ENCODE measurements at places on chromosomes 3 and 15.

- H3K4me3 ChIP-seq = no peak overlapping the region
- no peaks in the 10 kb centered on the region for H3K36me3 ChIP-seq
- H3K27ac ChIP-seq = no peak overlapping the region
- peaks cover 2% of the 10 kb centered on the region for H3K4me1 ChIP-seq
- DNase-seq = no peak
Observed at GRCh38 chr3:69443457-69443920, 57.6 kb upstream of the FRMD4B start.

DNA sequence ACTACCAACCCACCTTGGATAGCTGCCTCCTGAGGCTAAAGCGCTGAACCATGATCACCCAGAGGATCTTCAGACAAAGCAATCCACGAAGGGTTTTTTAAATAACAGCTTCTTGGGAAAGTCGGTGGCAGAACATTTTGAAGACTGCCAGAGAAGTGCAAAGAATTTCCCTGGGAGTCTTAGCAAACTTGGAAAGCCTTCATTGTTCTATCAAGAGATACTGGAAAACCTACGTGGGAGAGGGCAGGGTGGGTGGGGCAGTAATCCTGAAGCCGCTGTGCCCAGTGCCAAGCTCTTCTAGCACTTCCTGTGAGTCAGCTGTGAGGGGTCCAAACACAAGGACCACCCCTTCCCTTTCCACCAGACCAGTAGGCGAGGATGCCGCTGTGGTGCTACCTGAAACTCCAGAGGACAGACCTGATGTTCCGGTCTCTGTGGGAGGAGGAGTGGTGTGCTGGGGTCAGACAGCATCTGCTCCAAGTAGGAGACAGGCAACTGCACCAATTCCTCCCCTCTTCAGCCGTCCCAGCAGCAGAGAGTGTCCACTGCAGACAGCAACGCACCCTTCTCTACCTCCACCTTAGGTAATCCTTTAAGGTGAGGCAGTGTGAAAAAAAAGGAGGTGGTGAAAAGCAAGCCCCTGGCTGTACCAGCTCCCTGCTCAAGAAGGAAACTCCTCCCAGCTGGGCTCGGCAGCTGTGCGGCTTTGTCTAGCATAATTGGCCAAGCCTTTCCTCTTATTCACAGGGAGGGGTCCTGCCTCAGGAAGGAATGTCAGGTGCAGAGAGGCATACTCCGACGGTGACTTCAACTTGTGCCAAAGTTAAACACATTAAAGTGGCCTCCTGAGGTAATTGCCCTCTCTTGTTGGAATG lies 99.0 kb downstream of the TMCC1 start:
- H3K27me3 ChIP-seq = no peaks in the 10 kb centered on the region
- DNase-seq = no peak
- H3K4me3 ChIP-seq = peak overlapping the region; percentile 16
- peaks cover 19% of the 10 kb centered on the region for H3K4me1 ChIP-seq

DNA sequence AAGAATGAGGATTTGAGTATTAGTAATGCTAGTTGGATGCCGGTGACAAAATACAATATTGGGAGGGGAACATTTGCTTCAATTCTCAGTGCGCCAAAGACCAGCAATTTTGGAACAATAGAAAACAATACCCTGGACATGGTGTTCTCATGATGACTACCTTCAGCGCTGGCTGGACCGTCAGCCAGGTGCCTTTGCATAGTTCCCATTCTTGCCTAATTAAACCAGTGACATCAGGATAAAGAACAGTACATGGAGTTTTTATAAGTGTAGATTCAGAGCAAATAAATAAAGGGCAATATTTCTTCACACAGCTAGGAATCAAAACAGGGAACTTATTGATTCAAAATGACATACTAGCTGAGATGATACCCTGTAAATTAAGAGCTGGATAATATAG lies 404.8 kb upstream of the RORA start:
- no peak overlapping the region for H3K27ac ChIP-seq
- H3K36me3 ChIP-seq = no peaks in the 10 kb centered on the region
- H3K27me3 ChIP-seq = peaks cover 5% of the 10 kb centered on the region
- DNase-seq = no peak
- H3K4me1 ChIP-seq = no peaks in the 10 kb centered on the region

DNA sequence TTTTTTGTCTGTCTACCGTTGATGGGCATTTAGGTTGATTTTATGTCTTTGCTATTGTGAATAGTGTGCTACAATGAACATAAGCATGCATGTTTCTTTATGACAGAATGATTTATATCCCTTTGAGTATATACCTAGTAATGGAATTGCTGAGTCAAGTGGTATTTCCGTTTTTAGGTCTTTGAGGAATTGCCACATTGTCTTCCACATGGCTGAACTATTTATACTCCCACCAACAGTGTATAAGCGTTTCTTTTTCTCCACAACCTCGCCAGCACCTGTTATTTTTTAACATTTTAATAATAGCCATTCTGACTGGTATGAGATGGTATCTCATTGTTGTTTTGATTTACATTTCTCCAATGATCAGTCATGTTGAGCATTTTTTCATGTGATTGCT lies 89.6 kb upstream of the GALNT15 start:
- DNase-seq = no peak
- H3K4me1 ChIP-seq = no peaks in the 10 kb centered on the region
- H3K36me3 ChIP-seq = no peaks in the 10 kb centered on the region

- no peaks in the 10 kb centered on the region for H3K36me3 ChIP-seq
- no peaks in the 10 kb centered on the region for H3K27me3 ChIP-seq
- no peak for DNase-seq
- no peak overlapping the region for H3K27ac ChIP-seq
Observed at GRCh38 chr3:153896197-153896596, 225.0 kb upstream of the ARHGEF26 start.

- DNase-seq = no peak
- H3K27ac ChIP-seq = no peak overlapping the region
- H3K4me1 ChIP-seq = no peaks in the 10 kb centered on the region
- no peaks in the 10 kb centered on the region for H3K36me3 ChIP-seq
- no peak overlapping the region for H3K4me3 ChIP-seq
Observed at GRCh38 chr3:35946121-35946853, 307.0 kb downstream of the ARPP21 start.

DNA sequence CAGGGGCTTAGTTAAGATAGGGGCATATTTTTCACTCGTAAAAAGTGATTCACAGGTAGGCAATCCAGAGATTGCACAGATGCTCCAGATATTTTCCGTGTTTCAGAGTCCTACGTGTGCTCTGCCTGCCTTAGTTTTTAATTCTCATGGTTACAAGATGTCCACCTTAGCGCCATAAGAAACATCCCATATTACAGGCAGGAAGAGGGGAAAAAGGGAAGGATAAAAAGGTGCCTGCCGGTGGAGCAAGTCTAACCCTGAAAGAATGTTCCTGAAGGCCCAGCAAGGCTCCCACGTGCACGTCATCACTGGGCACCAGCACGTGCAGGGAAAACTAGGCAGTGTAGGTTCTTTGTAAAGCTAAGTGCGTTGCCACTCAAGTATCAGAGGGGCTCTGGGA lies 10.1 kb upstream of the MOBP start:
- no peaks in the 10 kb centered on the region for H3K4me1 ChIP-seq
- H3K27me3 ChIP-seq = peaks cover 13% of the 10 kb centered on the region
- H3K4me3 ChIP-seq = no peak overlapping the region
- no peak overlapping the region for H3K27ac ChIP-seq

DNA sequence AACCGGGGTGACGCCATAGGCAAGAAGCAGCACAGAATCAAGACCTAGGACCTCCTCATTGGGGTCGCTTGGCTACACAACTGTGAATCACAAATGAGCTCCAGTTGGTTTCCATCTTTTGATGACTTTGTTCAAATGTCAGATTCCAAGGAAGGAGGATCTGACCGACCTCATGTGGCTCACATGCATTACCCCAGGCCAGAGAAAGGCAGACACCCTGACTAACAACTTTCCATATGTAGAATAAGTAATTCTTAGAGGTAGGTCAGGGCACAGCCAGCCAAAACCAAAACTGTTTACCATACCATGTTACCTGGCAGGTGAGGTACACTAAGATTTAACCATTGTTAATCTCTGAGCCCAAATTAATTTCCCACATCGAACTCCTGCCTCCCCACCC lies 96.5 kb downstream of the CCNL1 start:
- no peak for DNase-seq
- no peak overlapping the region for H3K4me3 ChIP-seq
- H3K27me3 ChIP-seq = no peaks in the 10 kb centered on the region

GRCh38 chr3:110015231-110015963 lies 678.1 kb upstream of the DPPA4 start:
- no peaks in the 10 kb centered on the region for H3K36me3 ChIP-seq
- no peak for DNase-seq

GRCh38 chr3:81752604-81753003 lies 8.8 kb downstream of the GBE1 start:
- H3K36me3 ChIP-seq = peaks cover 38% of the 10 kb centered on the region
- no peak overlapping the region for H3K4me3 ChIP-seq
- H3K27ac ChIP-seq = no peak overlapping the region
- no peak for DNase-seq
- H3K4me1 ChIP-seq = no peaks in the 10 kb centered on the region

DNA sequence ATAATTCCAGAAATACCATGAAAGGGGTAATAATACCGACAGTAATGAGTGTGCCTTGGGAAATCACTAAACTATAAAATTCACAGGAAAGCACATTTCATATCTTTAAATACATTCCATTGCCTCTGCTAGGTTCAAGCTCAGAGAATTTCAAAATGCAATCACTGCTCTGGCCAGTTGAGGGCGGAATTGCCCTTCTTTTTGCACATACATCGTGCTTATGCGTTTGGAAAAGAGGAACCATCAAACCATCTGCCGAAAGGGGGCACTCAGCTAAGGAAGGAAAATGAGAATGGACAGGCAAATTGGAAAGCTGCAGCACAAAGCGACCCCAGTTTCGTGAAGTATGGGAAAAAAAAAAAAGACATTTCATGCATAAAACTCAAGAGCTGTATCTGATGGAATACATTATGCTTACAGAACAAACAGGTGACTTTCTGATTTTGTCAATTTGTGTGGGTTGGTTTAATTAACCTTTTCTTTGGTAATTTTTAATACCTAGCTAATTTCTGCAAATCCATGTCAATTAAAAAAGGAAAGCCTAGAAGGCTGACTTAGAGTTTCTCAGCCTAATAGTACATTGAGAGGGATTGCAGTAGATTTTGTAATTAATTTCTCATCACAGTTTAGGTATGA lies 61.4 kb downstream of the TUSC7 start:
- no peak overlapping the region for H3K27ac ChIP-seq
- no peaks in the 10 kb centered on the region for H3K36me3 ChIP-seq
- peak; percentile 16 for DNase-seq
- H3K27me3 ChIP-seq = no peaks in the 10 kb centered on the region
- no peak overlapping the region for H3K4me3 ChIP-seq

DNA sequence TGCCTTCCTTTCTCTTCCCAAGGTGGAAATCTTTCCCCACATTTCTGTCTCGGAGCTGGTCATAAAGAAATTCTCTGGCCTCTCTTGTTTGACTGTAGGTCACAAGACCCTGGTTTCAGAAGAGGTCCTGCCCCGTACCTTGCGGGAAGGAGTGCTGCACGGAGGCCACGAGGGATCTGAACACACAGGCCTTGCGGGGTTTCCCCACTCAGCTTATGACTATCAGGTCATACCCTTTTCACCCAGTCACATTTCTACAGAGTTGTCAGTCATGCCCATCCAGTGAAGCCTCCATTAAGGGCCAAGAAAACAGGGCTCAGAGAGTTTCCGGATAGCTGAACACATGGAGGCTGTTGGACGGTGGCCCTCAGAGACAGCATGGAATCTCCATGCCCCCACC lies 54.7 kb upstream of the ATP13A3 start:
- no peaks in the 10 kb centered on the region for H3K36me3 ChIP-seq
- peaks cover 3% of the 10 kb centered on the region for H3K4me1 ChIP-seq
- no peak for DNase-seq

GRCh38 chr3:87462228-87462627 lies 185.8 kb upstream of the POU1F1 start:
- no peaks in the 10 kb centered on the region for H3K27me3 ChIP-seq
- H3K4me3 ChIP-seq = no peak overlapping the region
- no peak overlapping the region for H3K27ac ChIP-seq
- H3K4me1 ChIP-seq = no peaks in the 10 kb centered on the region
- DNase-seq = no peak
- no peaks in the 10 kb centered on the region for H3K36me3 ChIP-seq

- H3K4me3 ChIP-seq = peak overlapping the region; percentile 11
- no peak for DNase-seq
- H3K27ac ChIP-seq = peak overlapping the region; percentile 74
- H3K27me3 ChIP-seq = no peaks in the 10 kb centered on the region
Observed at GRCh38 chr3:177150970-177151627, 46.2 kb downstream of the TBL1XR1 start.

GRCh38 chr3:151171145-151171757 lies 31.8 kb downstream of the GPR171 start:
- H3K4me3 ChIP-seq = no peak overlapping the region
- peaks cover 45% of the 10 kb centered on the region for H3K4me1 ChIP-seq
- H3K27ac ChIP-seq = peak overlapping the region; percentile 82
- DNase-seq = no peak
- H3K36me3 ChIP-seq = no peaks in the 10 kb centered on the region

DNA sequence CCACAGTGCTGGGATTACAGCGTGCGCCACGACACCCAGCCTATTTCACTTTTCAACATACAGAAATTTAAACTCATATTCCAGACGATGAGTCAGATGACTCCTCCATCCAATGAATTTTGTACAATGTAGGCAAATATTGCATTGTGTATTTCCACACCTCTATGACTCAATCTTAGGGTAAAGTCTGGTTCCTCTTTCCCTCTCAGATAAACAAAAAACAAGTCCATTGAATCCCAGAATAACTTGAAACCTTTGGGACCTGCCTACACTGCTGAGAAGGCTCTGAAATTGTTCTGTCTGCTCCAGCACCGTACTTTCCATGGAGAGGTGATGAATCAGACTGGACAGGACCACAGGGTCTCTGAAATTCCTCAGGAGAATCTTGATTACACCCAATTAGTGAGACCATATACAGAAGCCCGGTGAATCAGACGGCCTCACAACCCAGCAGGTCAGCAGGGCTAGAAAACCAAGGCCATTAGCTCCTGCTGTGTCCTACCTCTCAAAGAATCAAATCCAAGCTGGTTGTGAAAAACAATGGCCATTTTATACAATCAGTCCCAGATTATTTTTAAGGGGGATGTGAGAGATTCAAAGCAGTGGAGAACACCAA lies 112.6 kb downstream of the ERC2 start:
- H3K27ac ChIP-seq = no peak overlapping the region
- no peak overlapping the region for H3K4me3 ChIP-seq
- no peak for DNase-seq
- no peaks in the 10 kb centered on the region for H3K4me1 ChIP-seq
- no peaks in the 10 kb centered on the region for H3K36me3 ChIP-seq

DNA sequence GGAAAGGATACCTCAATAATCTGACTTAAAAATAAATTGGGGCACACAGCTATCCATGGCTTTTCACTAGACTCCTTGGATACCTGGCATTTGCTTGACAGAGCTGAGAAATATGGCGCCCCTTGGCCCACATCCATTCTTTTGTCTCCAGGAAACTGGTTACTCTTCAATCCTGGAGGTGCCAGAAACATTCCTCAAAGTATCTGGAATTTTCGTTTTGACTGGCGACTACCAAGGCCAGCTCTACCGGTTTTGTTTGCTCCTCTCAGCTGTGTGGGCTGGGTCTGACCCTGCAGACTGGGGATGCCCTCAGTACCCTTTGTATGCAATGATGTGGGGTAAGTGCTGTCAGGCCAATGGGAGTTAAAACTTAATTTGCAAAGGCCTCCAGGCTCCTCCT lies 27.0 kb downstream of the KATNBL1 start:
- no peak overlapping the region for H3K27ac ChIP-seq
- no peaks in the 10 kb centered on the region for H3K27me3 ChIP-seq
- H3K36me3 ChIP-seq = peaks cover 15% of the 10 kb centered on the region
- H3K4me1 ChIP-seq = peaks cover 11% of the 10 kb centered on the region

GRCh38 chr3:149657321-149657925 lies 402 bp downstream of the WWTR1 start:
- peaks cover 10% of the 10 kb centered on the region for H3K4me1 ChIP-seq
- no peaks in the 10 kb centered on the region for H3K36me3 ChIP-seq
- no peak overlapping the region for H3K27ac ChIP-seq
- peak; percentile 16 for DNase-seq
- peak overlapping the region; percentile 88 for H3K4me3 ChIP-seq
- peaks cover 26% of the 10 kb centered on the region for H3K27me3 ChIP-seq
